Epithelial cell of esophagus (primary cell): ENCODE measurements at places on chromosomes 2 and 18.
A peak's percentile ranks its signal among the peaks of the same experiment; 100 is the strongest.

DNA sequence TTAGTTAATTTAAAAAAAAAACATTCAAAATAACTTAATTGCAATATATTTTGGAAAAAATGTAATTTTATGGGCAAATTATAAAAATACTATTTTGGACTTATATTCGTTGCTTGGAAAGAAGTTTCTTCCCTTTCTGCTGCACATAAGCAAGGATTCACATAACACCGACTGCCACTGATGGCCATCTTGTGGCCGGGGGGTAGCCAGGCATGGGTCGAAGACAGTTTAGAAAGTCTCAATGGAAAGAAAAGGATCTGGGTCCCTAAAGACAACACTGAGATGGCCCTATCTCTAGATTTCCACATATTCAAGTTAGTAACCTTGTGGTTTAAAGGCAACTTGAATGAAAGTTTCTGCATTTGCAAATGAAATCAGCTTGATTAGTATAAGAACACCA lies 318.6 kb downstream of the AKAIN1 start:
- no peak for DNase-seq

DNA sequence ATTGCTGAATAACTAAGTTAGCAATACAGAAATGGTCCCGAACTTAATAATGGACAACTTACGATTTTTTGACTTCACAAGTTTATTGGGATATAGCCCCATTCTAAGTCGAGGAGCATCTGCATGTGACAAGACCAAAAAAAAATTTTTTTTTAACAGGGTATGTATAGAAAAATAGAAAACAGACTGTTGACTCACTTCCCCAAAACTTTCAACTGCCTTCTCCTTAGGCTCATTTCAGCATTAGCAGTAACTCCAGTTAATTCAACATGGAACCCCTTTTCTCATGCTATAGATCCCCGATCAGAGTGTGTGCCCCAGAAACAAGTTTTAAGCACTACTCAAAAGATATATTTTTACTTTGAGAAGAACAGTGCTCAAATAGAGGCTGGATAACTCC lies 5.4 kb downstream of the CD302 start:
- no peak for DNase-seq

DNA sequence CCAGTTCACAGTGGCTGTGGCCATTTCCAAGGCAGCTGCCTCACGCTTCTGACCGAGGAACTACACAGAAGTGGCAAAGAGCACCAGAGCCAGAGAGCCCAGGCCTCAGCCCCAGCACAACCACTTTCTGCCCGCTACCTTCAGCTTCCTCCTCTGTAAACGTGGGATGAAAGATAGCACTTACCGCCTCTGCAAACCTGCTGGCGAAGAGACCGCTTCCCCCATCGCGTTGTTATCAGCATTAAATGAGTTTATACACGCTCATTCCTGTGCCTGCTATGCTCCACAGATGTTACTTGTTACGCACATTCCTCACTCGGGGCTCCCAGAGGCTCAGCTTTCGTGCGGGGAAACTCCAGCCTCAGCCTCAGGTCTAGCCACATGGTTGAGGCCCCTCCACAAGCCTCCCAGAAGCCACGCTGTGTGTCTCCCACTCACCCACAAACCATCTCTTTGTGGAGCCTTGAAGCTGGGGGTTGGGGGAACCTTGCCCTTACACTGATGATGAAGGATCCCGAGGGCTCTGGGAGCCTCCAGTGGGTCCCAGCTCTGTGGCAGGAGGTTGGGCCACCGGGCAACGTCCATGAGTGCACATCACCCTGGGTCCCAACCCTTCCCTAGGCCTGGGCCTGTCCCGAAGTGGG lies 63.3 kb upstream of the SMAD7 start:
- no peak for DNase-seq

- no peak for DNase-seq
Measured at GRCh38 chr2:72695676-72696075, 130.2 kb downstream of the EXOC6B start.

DNA sequence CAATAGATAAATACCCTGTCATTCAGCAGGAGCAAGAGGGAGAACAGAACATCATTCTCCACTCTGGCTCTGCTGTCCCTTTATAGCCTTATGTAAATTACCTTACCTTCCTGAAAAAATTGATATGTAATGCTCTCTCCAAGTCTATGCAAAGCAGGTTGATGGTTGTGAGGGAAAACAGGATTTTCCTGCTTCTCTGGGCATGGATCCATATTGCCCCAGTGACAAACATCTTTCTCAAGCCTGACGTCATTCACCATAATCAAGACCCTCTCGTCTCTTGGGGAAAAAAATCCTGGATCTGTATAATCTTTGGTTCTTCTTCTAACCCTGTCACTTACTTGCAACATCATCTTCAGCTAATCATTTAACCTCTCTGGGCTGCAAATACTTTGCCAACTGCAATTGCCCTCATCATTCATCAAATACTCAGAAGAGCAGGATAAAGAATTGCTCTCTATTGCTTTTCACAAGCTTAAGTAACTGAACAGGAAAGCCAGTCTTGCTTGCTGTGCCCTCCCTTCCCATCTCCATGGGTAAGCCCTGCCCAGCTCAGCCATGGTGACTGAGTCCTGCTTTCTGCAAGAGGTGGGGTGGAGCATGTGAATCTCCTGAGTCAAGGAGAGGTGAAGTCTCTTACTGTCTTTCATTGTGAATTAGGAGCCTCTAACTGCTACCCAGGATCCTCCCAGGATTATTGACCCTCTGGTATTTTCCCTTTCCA lies 123.7 kb upstream of the KLF7 start:
- DNase-seq, result peak; percentile 91

GRCh38 chr2:49271060-49271606 lies 116.8 kb upstream of the FSHR start:
- no peak for DNase-seq

- DNase-seq, result no peak
Measured at GRCh38 chr2:128557831-128558241, 239.2 kb upstream of the HS6ST1 start.

GRCh38 chr2:240369801-240370585 lies 65.5 kb upstream of the GPC1 start:
- DNase-seq, result peak; percentile 93

DNA sequence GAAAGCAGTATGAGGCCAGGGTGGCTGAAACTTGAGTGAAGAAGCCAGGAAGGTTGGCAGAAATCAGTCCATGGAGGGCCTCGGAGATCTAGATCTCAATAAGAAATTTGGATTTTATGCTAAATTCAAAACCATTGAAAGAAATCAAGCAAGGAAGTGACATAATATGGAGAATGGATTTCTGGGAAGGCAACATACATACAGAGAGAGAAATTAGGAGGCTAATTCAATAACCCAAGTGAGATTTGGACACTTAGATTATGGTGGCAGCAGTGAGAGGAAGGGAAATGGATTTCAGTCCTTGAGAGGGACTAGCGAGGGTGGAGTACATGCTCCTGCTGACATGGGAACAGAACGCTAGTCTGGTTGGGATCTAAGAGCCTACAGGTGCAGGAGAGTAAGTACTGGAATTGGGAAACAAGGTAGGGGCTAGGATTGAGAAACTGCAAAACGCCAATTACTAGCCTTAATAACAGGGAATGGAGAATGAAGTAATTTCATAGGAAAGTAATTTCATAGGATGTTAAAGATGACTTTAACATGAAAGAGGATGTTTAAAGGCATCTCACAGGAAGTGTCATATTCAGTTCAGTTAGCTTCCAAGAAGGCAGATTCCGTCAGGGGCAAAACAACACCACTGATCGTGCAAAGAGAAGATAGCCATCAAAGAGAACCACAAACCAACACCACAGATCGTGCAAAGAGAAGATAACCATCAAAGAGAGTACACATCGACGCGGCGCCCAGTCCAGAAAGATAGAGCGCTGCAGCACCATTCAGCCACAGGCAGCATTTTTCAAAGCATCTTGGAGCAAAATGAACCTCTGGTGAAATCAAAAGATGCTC lies 27.2 kb downstream of the CDKL4 start:
- DNase-seq, result no peak

DNA sequence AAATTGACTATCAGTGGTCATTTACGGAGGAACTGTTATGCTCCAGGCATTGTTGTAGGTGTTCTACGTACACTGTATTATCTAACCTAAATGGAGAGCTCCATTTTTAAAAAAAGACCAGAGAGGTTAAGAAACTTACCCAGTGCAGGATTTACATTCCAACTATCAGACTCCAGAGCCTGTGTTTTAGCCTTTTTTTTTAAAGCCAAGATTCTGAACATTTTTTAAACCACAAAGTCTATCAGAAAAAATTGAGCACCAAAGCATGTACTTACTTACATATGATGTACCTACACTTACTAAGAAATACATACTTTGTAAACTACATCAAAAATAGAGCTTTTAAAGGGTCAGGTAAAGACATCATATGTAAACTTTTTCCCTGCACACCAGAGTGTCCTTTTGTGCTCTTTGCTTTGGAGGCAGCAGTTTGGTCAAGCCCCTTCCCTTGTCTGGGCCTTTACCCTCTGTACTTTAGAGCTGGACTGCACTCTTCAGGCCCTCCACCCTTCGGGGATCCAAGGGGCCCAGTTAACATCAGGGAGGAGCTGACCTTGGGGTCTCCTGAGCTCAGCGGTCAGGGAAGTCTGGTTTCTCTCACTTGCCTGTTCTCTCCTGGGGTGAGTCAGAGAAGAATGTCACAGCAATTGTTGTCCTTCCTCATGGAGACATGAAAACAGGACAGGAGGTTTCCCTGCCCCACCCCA lies 58.4 kb downstream of the ITGB1BP1 start:
- DNase-seq, result no peak

DNA sequence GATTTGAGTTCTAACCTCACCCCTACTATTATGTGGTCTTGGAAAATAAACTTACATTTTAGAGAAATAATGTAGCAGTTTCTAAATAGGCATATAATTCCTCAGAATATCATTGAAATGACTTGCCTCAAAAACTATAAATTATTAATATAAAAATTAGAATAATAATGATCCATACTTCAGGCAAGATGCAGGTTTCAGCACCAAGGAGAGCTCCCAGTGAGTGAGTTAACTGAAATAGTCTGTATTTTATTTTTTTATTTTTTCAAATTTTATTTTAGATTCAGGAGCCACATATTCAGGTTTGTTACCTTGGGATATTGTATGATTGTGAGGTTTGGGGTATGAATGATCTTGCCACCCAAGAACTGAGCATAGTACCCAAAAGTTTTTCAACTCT lies 472.2 kb upstream of the DCC start:
- peak; percentile 37 for DNase-seq

- DNase-seq, result no peak
Measured at GRCh38 chr18:24055878-24056277, 41.3 kb downstream of the TTC39C start.

DNA sequence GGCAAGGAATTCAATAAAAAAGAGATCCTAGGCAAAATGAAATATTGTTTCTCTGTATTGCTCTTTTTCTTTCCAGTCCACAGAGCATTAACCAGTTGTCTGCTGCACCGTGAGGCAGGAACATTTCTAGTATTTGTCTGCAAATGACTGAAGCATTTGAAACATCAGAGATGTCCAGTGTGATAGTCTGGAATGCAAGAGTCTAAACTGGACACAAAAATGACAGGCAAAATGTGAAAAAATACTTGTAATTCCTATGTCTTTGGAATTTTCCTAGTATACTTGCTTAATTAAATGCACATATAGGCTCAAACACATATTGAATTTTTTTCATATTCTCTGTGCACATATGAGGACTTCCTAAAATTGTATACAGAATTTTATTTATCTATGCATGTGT lies 120.5 kb upstream of the SPATS2L start:
- DNase-seq, result no peak

- DNase-seq, result peak; percentile 81
Measured at GRCh38 chr2:101330253-101330933, 21.9 kb upstream of the RNF149 start.

- no peak for DNase-seq
Measured at GRCh38 chr2:16198166-16198912, 258.0 kb downstream of the MYCN start.

DNA sequence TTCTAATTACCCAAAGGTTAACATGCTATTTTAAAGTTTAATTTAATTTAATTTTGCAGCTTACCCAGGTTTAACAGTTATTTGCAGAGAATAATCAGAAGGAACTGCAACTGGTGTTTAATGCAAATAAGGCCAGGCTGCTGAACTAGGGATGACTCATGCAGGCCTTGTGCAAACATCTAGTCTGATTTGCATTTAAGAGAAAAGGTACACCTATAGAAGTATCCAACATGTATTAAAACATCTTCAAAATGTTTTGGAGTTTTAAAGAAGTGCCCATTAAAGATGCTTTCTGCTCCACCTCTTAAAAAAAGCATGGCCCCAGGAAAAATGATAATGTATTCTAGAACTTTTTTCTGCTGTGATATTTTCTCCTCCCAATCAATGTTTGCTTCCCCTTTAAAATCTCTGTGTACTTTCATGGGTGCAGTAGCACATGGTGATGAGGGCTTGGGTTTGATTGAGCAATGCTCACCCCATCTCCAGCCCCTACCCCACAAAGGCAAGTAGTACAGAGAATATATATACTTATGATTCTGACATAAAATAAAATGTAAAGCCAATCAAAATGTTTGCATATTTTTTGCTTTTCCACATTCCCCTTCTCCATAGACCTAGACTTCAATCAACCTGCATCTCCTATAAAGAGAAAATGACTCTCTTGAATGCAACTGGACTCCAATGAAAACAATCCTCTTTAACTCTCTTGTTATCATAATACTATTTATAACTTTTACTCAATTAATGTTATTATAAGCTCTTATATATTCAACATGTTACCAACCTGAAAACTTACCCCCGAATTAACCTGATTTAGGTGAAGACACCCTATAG lies 54.1 kb downstream of the ATP8B1 start:
- peak; percentile 82 for DNase-seq

DNA sequence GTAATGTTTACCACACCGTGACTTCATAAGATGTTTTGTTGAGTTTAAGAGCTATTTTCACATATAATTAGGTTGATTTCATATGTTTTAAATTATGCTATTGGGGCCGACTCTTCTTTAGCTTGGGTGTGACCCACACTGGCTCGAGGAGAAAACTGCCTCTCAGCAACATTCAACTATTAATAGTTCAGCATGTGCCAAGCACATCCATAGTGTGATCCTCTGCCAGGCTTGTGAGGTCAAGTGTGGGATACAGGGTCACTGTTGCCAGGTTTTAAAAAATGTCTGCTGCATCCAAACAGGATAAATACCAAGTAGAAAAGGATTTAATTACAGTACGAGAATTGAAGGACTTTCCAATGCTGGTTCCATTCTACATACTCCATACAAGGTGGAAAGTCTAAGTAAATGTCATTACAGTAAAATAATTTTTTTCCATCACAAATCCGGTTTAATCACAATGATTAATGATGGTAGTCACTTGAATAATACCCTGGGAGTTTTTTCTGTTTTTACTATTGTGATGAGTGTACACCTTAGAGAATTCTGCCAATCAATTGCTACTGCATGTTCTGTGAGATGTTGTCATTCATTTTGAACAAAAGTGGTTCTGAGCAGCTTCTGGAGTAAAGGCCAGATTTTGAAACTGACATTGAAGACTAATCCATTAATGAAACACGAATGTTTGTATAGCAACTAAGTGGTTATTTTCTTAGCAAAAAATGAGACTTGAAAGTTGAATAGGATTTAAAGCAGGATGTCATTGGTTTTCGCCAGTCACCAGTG lies 84.5 kb downstream of the ABI2 start:
- DNase-seq, result no peak

DNA sequence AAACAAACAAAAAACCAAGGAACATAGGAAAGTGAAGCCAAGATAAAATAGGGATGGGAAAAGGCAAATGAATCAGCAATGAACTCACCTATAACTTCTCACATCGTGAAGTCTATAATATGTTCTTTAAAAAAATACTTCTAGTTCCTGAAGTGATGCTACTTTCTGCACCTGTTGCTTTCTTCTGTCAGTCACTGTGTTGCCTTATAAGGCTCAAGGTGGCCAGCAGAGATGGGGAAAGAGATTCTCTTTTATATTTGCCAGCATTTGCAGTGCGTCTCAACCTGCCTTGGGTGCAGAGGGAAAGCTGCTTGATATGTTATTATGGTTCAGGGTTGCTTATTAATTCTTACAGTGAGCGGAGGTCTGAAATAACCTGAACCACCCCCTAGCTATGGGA lies 14.0 kb downstream of the QPCT start:
- DNase-seq, result no peak
